ENCODE measurements at places on chromosomes 13 and 19.

- no peak for DNase-seq
Measured at GRCh38 chr19:45560038-45560437, 24.6 kb downstream of the OPA3 start.

DNA sequence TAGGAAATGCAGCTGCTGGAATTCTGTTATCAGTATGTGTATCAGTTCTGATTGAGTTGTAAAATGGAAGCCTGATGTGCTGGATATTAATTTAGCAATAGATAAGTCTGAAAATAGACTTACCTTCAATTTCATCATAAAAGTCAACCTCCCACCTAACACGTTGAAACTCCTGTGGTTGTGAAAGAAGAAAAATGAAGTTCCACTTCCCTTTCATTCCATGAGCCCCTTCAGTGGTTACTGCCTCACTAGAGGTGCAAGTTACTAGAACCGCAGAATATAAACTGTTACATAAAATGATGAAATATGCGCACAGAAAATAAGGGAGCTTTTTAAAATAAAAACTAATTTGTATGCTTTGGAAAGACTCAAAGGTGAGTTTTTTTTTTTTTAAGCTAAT lies 249.2 kb downstream of the SHISA2 start:
- no peak for DNase-seq

- no peak for DNase-seq
Measured at GRCh38 chr19:55642153-55643002, 1.1 kb upstream of the ZNF581 start.

DNA sequence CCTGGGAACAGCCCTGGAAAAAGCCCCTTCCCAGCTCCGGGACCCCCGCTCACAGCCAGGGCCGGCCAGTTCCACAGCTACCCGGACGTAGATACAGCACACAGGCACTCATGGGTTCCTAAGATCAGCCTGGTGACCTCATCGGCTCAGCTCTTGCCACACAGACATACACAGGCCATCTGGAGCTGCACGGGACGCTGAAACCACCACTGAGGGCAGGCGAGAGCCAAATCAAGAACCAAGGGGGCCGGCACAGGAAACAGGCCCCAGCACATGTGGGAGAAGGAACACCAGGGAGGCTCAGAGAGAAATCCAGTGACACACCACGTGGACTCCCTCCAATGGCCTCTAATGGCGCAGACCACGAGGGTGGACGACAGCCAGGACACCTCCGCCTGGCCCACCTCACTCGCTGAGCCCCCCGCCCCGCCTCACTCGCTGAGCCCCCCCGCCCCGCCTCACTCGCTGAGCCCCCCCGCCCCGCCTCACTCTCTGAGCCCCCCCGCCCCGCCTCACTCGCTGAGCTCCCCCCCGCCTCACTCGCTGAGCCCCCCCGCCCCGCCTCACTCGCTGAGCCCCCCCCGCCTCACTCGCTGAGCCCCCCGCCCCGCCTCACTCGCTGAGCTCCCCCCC lies 69.7 kb upstream of the C13orf46 start:
- no peak for DNase-seq

Data from NCI-H1436 treated with DMSO at 0.1 percent for 48 hours (cell line).